Anterior cingulate cortex (tissue), 58 donors: ENCODE measurements at places on chromosomes 2 and 18.

DNA sequence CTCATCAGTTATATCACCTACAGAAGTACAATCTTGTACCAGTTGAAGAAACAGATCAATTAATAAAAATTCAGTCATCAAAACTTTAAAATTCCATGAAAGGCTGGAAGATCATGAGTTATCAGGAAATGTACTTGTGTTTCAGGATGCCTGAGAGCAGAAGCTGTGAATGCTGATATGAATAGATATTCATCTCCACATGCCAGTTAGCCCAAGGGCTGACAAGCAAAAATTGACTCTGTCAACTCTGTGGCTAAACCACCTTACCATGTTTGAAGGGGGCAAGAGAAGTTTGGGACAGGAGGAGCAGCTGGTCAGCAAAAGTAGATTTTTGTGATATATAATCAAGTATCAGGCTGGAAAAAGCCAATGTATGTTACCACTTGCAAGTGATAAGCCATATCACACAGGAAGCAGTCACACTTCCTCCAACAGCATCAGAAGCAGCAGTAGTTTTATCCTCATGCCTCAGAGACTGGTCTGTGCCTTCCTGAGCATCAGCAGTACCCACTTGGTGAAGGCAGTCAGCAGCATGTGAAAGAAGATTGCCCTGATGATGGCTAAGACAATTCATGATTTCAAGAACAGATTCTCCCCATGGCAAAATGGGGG is 328.2 kb upstream of the CNTNAP5 start:
- DNase-seq, result no peak

DNA sequence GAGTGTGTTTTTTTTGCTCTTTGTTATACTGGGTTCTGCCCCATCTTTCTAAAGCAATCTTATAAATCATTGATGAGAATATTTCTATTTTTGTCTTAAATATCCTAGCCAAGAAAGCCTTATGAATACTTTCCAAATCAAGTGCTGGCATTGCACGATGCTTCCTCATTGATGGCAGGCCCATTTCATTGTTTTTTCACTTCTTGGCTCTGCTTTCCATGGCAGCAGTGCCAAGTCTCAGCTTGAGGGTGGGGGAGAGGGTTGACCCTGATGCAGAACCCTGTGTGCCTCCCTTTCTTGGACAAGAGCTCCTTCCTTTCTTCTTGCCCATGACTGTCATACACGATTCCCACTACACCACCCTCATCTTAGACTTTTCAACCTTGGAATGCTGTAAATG is 16.7 kb upstream of the CELF4 start:
- DNase-seq, result no peak

DNA sequence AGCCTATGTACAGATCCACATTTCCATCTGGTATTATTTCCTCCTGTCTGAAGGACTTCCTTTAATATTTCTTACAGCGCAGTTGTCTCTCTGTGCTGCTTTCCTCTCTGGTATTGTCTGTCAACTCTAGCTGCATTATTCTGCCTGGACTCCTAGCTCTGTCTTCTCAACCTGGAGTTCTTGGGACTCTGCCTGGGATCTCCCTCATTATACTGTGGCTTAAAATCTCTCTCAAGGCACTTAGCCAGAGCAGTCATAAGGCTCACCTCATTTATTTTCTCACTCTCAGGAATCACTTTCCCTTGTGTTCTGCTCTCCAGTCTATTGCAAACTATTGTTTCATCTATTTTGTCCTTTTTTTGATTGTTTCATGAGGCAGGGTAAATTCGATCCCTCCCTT is 850.4 kb downstream of the ERBB4 start:
- no peak for DNase-seq

- no peak for DNase-seq
These were observed 47.7 kb downstream of the HIBCH start for GRCh38 chr2:190271783-190272456.

DNA sequence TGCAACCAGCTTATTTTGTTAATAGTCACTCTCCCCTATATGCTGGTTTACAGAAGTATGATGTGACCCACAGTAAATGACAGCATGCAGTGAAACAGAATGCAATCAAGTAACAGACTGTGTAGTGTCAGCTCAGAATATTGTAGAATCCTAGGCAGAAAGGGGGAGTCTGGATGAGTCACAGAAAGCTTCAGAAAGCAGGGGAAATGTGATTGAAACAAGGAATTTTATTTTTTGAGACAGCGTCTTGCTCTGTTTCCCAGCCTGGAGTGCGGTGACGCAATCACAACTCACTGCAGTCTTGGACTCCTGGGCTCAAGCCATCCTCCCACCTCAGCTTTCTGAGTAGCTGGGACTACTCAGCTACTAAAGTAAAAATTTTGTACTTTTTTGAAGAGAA is 219.9 kb upstream of the FBXO11 start:
- peak; percentile 44 for DNase-seq

DNA sequence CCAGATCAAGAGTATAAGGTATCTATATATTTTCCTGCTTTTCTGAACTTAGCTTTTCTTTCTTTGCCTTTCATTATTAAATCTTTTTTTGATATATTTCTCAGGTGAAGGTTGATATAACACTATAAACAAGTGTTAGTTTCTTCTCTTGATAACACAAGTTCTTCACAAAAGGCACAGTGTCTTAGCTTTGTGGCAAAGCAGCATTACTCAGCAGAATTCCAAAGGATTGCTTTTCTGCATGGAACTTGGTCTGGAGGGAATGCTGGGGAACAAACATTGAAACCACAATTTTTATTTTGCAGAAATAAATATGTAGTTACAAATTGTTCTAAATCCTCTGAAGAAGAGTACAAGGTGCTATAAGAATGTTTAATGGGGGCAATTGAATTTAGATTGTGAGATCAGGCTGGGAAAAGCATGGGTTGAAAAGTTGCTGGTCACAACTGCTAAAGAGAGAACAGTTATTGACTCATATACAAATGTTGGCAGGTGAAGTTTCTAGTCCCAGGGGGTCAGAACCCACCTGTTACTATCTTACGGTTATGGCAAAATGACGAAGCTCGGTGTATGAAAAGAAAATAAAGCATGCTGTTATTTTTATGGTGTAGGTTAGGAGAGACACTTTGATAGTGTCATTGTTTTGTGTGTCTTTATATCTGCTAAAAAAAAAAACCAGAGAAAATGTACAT is 68.2 kb downstream of the UBR3 start:
- DNase-seq, result no peak

- DNase-seq, result no peak
These were observed 168.4 kb downstream of the LOXHD1 start for GRCh38 chr18:46488471-46489213.

GRCh38 chr2:230932556-230933511 is 7.8 kb upstream of the GPR55 start:
- no peak for DNase-seq

- DNase-seq, result no peak
These were observed 56.1 kb upstream of the NAB1 start for GRCh38 chr2:190592831-190593230.

GRCh38 chr2:234858790-234859329 is 93.0 kb upstream of the SH3BP4 start:
- no peak for DNase-seq

GRCh38 chr2:236051351-236051750 is 116.8 kb downstream of the GBX2 start:
- no peak for DNase-seq

DNA sequence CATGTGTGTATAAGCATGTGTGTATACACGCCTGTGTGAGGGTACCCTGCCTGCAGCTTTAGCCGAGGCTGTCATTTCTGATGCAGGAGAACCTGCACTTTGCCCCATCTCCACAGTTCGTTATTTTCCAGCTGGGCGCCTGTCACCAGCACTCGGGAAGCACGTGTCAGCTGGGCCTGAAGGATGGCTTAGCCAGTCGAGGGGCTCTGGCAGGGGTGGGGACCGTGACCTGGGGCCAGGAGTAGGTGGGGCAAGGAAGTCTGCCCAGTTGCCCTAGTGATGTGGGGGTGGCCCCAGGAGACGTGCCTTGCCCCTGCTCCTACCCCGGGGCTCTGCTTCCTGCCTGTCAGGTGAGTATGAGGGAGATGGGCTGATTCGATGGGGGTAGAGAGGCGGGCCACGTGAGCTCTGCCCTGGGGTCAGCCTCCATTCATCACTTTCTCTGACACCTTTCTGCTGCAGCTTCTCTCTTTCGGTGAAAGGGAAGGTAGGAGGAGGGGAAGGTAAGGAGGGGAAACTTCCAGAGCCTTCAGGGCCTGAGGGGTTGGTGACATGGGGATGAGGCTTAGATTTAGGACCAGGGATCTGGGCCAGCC is 130.6 kb upstream of the SKOR2 start:
- DNase-seq, result no peak

- no peak for DNase-seq
These were observed 1.1 kb downstream of the PRLH start for GRCh38 chr2:237567276-237568029.

- no peak for DNase-seq
These were observed 40.1 kb downstream of the GTF3C3 start for GRCh38 chr2:196759378-196759706.

- no peak for DNase-seq
These were observed 122.0 kb upstream of the COPS8 start for GRCh38 chr2:236963631-236964182.

GRCh38 chr2:71348302-71348701 is 16.7 kb downstream of the ZNF638 start:
- no peak for DNase-seq

- DNase-seq, result no peak
These were observed at the start of gene GRB14 for GRCh38 chr2:164620873-164621763. GRB14 (minus strand) TSS chr2:164621482; CDS start chr2:164621309, 173 bp downstream.

GRCh38 chr18:31430554-31430953 is 17.0 kb upstream of the DSG3 start:
- no peak for DNase-seq

- no peak for DNase-seq
These were observed 60.7 kb downstream of the RAB27B start for GRCh38 chr18:54888933-54889332.

GRCh38 chr2:38174646-38175423 is 98.9 kb upstream of the CYP1B1 start:
- no peak for DNase-seq

DNA sequence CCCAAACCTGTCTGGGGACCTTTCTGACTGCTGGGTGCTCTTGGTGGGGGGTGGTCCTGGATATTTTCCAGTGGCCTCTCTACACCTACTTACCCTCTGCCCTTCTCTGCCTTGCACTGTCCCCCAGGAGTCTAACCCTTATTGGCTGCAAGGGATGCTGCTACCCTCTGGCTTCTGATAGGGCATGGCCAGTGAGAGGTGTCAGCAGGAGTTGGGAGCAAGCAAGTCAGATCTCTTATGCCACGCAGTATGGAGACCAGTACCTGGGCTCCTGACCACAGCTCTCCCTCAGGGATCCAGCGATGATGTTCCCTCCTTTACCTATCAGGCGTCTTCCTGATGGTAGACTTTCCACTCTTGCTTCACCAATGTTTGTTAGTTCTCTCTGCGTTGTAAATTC is 373.7 kb downstream of the SOCS6 start:
- no peak for DNase-seq

GRCh38 chr2:29335396-29335795 is 220.2 kb downstream of the CLIP4 start:
- DNase-seq, result no peak

- no peak for DNase-seq
These were observed 55.6 kb downstream of the ANKRD44 start for GRCh38 chr2:197254776-197255530.

DNA sequence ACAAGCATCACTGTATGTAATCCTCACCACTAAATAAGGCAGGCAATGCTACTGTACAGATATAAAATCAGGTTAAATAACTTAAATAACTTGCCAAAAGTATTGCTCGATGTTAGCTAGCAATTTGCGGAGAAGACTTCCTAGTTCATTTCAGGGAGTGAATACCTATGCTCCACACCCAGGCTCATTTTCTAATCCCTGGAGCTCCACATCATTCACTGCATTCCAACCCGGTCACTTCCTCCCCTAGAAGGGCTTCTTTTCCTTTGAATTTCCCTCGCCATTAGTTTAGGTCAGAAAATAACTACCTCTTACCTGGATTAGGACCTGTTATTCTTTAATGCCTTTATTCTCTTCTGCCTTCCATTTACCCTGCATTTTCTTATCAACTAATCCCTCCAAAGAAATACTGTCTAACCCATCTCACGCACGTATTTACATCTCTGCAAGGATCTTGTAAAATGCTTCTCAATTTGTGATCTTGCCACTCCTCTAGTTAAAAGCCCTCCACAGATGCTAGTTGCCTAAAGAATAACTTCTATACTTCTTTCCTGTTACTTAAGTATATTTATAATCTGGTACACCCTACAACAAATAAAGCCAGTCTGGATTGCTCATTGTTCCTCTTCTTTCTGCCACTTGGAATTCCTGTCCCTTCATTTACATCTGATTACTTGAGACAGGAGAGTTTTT is 599.8 kb downstream of the NRXN1 start:
- DNase-seq, result no peak

DNA sequence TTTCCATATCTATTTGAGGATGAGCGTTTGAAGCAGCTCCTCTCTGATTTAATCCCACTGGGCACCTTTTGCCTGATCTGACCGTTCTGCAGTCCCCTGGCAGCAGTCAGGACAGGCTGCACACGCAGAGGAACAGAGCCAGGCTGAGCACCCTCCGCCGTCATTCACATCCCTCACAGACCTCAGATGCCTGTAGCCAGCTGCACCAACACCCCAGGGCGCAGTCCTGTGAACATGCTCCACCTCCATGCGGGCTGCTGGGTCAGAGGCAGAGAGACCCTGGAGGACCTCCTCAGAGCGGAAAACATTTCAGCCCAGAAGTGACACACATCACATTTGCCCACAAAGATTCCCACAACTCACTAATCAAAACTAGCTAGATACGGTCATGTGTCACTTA is 146.1 kb downstream of the SEPTIN10 start:
- no peak for DNase-seq

DNA sequence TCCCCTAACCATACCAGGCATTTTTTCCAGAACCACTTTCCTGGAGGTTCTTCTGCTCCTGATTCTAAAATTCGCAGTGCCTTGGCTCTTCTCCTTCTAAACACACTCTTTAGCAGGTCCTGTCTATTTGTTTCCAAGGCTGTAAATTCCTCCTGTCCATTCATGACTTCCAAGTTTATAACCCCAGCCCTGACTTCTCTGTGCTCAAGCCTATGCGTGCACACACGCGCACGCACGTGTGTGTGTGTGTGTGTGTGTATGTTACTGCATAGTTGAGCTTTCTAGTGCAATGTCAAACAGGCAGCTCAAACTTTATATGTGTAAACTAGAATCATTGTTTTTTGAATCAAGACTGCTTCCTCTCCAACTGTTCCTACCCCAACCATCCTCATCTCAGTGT is 337.7 kb downstream of the LRRTM1 start:
- DNase-seq, result no peak

- peak; percentile 56 for DNase-seq
These were observed at the start of gene CELF4 for GRCh38 chr18:37565101-37565976. CELF4 (minus strand) TSS chr18:37565798.

DNA sequence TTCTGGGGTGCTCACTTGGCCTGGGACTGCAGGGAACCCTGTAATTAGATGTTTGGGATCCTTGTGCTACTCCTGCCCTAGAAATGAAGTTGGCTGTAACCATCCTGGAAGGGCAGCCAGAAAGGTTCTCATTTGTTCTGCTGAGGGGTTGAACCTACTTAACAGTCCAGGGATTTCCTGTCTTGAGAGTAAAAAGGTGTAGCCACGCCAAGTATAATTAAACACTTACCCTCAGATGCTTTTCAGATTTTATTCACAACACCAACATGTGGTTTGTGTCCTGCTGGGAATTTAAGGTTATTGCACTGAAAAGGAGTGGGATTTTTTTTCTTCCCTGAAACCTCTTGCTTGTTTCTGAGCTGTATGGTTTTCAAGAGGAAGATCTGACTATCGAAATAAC is 222.4 kb upstream of the APCDD1 start:
- DNase-seq, result no peak
